ENCODE measurements at places on chromosomes 5 and 9. TPM values are rescaled to one million over a fixed set of nuclear protein-coding genes. Genes with fewer than 3 reads are reported as not detected.

Gene SLC34A1
- not detected for total RNA-seq

Gene MAP1B
- total RNA-seq, result 553 TPM

Gene MEGF10
- 1.7 TPM for total RNA-seq

Gene PCDHB10
- total RNA-seq, result 2.4 TPM

Gene C6
- 47.4 TPM for total RNA-seq

Gene ITGA1
- 62.4 TPM for total RNA-seq

Data from subcutaneous adipose tissue (tissue), 4 donors.